Mesendoderm (in vitro differentiated cells): ENCODE measurements at places on chromosomes 12 and 14.

GRCh38 chr12:64931321-64931720 lies 106.9 kb downstream of the TBC1D30 start:
- no peak overlapping the region for H3K4me3 ChIP-seq
- H3K27me3 ChIP-seq = no peaks in the 10 kb centered on the region
- H3K27ac ChIP-seq = no peak overlapping the region
- no peak for DNase-seq
- no peaks in the 10 kb centered on the region for H3K36me3 ChIP-seq
- no peaks in the 10 kb centered on the region for H3K4me1 ChIP-seq

- no peak within 1 kb of the TSS for H3K27ac ChIP-seq
- peak; percentile 95 for DNase-seq
- H3K4me1 ChIP-seq = no peaks in the 10 kb centered on the region
- H3K4me3 ChIP-seq = peak within 1 kb of the TSS; percentile 92
- no peaks in the 10 kb centered on the region for H3K27me3 ChIP-seq
These were observed at the start of gene VCPKMT for GRCh38 chr14:50116181-50116956. TSS of gene VCPKMT (minus strand) at chr14:50116572. CDS start at chr14:50116552, 20 bp downstream.

GRCh38 chr12:12736759-12737676 lies 19.9 kb downstream of the CDKN1B start:
- H3K27ac ChIP-seq = no peak overlapping the region
- no peaks in the 10 kb centered on the region for H3K36me3 ChIP-seq
- H3K4me1 ChIP-seq = no peaks in the 10 kb centered on the region
- peak; percentile 35 for DNase-seq
- no peaks in the 10 kb centered on the region for H3K27me3 ChIP-seq

DNA sequence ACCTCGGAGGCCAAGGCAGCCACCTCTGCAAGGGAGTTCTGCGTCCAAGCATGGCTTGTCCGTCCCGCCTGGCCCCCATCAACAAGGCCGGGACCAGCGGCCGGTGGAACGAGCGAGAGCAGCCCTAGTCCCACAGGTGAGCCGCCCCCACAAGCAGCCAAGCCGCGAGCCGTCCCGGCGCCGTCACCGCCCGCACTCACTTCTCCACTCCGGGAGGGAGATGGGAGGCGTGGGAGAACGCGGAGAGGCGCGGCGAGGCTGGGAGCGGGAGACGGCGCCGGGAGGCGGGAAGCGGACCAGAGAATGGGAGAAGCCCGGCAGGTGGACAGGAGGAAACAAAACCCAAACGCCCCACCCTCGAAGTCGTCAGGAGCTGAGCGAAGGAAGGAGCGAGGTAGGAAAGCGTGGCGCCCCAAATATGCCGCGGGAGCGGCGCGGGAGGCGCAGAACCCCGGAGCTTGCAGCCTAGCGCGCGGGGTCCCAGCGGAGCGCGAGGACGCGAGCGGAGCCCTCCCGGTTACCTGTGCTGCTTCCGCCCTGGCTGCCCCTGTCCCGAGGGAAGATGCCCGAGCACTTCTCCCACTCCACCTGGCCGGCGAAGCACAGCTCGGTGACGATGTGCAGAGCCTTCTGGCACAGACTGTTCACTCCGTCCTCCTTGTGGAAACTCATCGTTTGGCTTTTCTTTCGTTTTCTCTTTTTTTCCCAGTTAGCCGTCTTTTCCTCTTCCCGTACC lies 600 bp downstream of the SYT10 start:
- H3K36me3 ChIP-seq = no peaks in the 10 kb centered on the region
- DNase-seq = peak; percentile 40
- peaks cover 17% of the 10 kb centered on the region for H3K27me3 ChIP-seq
- H3K4me3 ChIP-seq = peak overlapping the region; percentile 36

- H3K36me3 ChIP-seq = peaks cover 5% of the 10 kb centered on the region
- H3K27ac ChIP-seq = no peak overlapping the region
- H3K4me1 ChIP-seq = peaks cover 8% of the 10 kb centered on the region
- no peak overlapping the region for H3K4me3 ChIP-seq
- H3K27me3 ChIP-seq = no peaks in the 10 kb centered on the region
- no peak for DNase-seq
These were observed 3.7 kb downstream of the KMT5A start for GRCh38 chr12:123387508-123388176.

- H3K4me3 ChIP-seq = no peak overlapping the region
- H3K27ac ChIP-seq = no peak overlapping the region
- H3K4me1 ChIP-seq = no peaks in the 10 kb centered on the region
- no peak for DNase-seq
- H3K36me3 ChIP-seq = no peaks in the 10 kb centered on the region
- H3K27me3 ChIP-seq = no peaks in the 10 kb centered on the region
These were observed 275.7 kb upstream of the PRICKLE1 start for GRCh38 chr12:42865282-42865681.

DNA sequence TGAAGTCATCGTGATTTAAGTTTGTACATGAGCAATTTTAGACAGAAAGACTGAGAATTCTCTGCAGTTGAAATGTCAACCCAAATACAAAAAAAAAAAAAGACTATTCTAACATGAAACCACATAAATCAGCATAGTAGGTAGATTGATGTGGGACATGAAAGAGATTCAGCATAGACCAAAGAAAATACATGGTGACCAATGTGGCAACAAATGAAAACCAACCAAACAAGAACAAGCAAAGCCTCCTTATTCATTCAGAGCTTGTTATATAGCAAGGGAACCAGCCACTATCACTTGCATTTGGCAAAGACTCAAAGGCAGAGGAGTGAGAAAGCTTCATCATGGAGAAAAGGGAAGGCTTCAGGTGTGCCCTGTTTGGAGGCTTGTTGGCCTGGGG lies 144.4 kb upstream of the TMPO start:
- no peaks in the 10 kb centered on the region for H3K36me3 ChIP-seq
- H3K27me3 ChIP-seq = no peaks in the 10 kb centered on the region
- no peak overlapping the region for H3K27ac ChIP-seq
- no peak overlapping the region for H3K4me3 ChIP-seq

DNA sequence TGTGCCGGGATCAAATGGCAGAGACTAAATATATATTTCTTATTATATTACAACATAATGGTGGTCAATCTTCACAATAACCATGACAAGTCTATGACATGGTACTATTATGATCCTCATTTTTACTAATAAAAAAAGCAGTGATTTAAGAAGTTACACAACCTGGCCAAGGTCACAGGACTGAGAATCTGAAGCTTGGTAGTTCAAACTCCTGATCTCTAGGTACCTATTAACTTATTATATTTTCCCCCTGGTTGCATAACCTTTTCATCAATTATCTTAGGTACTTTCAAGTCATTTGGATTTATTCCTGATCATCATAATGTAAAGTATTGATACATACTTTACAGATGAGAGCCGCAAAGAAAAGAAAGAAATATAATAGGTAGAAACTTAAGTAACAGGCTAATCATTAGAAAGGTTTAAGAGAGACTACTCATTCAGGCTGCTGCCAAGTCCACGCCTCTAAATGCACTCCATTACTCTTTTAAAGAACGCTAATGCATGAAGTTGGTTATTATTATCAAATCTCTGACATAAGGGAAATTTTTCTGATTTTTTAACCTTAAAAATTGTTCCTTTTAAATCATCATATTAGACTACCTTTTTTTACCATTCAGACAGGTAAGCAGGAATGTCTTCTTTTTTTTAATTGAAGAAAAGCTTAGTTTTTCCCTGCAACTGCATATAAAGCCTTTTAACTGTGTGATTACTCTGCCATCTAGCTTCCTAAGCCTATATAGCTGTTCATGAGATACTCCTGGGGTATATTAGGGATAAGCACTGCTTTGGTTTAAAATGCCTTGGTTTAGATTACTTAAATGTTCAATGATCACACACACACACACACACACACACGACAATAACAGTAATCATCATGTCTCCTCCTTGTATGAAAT lies 35.6 kb downstream of the RPS29 start:
- H3K27me3 ChIP-seq = no peaks in the 10 kb centered on the region
- peaks cover 8% of the 10 kb centered on the region for H3K4me1 ChIP-seq
- no peak overlapping the region for H3K4me3 ChIP-seq
- H3K27ac ChIP-seq = no peak overlapping the region

DNA sequence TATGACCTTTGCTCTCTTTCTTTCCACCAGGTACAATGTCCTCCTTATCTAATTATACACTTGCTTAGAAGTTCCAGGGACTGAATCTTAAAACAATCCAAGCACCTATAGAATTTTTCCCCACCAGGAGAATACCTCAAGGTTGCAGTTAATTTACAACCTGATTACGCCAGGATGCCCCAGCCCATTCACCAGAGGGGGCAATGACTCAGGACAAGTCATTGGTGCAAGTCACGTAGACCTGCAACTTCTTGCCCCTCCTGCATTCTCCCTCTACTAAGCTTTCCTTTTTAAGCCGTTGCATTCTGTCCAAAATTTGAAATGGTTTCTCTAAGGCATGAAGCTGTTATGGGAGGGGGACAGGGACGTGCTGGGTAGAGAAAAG lies 111.1 kb upstream of the SCAF11 start:
- no peak overlapping the region for H3K27ac ChIP-seq
- H3K27me3 ChIP-seq = no peaks in the 10 kb centered on the region
- peak; percentile 20 for DNase-seq
- no peaks in the 10 kb centered on the region for H3K36me3 ChIP-seq

- H3K4me3 ChIP-seq = no peak overlapping the region
- DNase-seq = peak; percentile 37
- H3K36me3 ChIP-seq = no peaks in the 10 kb centered on the region
- H3K4me1 ChIP-seq = no peaks in the 10 kb centered on the region
These were observed 44.2 kb downstream of the TTC8 start for GRCh38 chr14:88868558-88869159.

GRCh38 chr12:94318181-94318580 lies 141.5 kb downstream of the CEP83 start:
- H3K36me3 ChIP-seq = no peaks in the 10 kb centered on the region
- no peak overlapping the region for H3K4me3 ChIP-seq
- no peaks in the 10 kb centered on the region for H3K27me3 ChIP-seq
- no peaks in the 10 kb centered on the region for H3K4me1 ChIP-seq
- H3K27ac ChIP-seq = no peak overlapping the region

DNA sequence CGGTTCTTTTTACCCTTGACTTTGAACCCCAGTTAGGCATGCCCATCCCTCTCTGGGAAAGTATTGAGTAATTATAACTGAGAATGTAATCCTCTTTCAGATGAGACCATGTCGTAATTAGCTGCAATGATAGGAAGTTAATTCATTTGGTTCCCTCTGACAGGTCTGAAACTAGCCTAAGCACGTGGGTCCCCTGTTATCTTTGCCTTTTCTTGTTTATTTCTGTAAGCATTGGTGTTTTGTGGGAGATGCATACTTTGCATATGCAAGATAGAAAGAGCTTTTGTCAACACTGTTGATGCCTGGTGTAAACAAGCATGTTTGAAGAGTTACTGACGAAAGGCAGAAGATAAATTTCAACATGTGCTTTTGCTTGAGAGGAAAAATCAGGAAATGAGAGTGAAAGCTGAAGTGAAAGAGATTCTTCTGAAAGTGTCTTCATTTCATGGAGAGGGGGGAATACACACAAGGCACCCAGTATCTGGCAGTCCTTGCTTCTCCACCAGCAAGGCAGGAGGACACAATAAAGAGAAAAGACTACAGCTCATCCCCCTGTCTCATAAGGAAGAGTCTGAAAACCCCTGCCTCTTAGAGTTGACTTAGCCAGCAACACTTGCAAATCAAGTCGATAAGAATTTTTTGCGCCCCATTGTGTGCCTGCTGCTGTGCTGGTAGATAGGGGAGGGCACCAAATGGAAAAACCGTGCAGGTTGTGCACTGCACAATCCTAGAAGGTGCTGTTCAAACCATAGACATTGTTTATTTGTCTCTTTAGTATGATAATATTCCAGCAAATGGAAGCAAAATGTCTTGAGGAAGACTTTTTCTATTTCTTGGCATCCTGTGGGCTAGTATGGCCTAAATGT lies 77.8 kb downstream of the SLC24A4 start:
- H3K4me3 ChIP-seq = no peak overlapping the region
- no peaks in the 10 kb centered on the region for H3K36me3 ChIP-seq
- DNase-seq = peak; percentile 15
- H3K4me1 ChIP-seq = peaks cover 18% of the 10 kb centered on the region

GRCh38 chr14:100392356-100392755 lies 69.2 kb downstream of the SLC25A47 start:
- no peaks in the 10 kb centered on the region for H3K36me3 ChIP-seq
- H3K4me1 ChIP-seq = peaks cover 9% of the 10 kb centered on the region
- H3K4me3 ChIP-seq = no peak overlapping the region
- no peak for DNase-seq
- H3K27ac ChIP-seq = no peak overlapping the region

DNA sequence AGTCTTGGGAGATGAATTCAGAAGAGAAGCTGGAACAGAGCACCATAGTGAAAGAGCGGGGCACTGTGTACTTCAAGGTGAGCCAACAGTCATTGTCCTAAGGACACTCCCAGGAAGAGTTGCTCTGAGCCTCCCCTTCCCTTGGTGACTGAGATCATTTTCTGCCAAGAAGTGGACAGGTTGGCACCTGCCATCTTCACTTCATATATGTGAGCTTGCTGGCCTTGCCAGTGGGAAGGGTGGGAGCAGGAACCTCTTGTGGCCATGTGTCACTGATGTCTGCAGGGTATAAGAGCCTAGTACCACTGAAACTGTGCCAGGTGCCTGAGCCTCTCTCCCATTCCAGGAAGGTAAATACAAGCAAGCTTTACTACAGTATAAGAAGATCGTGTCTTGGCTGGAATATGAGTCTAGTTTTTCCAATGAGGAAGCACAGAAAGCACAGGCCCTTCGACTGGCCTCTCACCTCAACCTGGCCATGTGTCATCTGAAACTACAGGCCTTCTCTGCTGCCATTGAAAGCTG lies 5.3 kb downstream of the FKBP4 start:
- no peak overlapping the region for H3K27ac ChIP-seq
- H3K27me3 ChIP-seq = no peaks in the 10 kb centered on the region
- H3K4me3 ChIP-seq = no peak overlapping the region
- no peaks in the 10 kb centered on the region for H3K4me1 ChIP-seq

GRCh38 chr12:131126662-131127173 lies 173.0 kb downstream of the ADGRD1 start:
- H3K4me3 ChIP-seq = no peak overlapping the region
- DNase-seq = no peak
- H3K4me1 ChIP-seq = no peaks in the 10 kb centered on the region
- no peaks in the 10 kb centered on the region for H3K36me3 ChIP-seq
- no peaks in the 10 kb centered on the region for H3K27me3 ChIP-seq
- no peak overlapping the region for H3K27ac ChIP-seq
